Activated gamma-delta T cell treated with anti-CD3 and anti-CD28 coated beads, Interleukin-2, amount 50 U/mL, for 16 hours (primary cell): ENCODE measurements at places on chromosomes 4 and X.

DNA sequence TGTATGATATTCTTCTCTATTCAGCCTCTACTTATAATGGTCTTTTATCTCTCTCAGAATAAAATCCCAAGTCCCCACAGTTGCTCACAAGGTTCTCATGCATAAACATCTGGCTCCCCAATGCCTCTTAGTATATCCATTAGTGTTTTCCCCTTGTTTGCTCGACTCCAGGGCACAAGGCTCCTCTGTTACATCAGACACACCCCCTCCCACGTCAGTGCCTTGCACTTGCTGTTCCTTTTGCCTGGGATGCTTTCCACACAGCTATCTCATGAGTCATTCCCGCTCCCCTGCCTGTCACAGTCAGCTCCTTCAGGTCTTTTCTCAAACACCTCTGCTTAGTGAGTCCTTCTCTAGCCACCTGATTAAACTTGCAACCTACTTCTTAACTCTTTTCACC lies 260.2 kb downstream of the IL1RAPL1 start:
- no peak for DNase-seq

DNA sequence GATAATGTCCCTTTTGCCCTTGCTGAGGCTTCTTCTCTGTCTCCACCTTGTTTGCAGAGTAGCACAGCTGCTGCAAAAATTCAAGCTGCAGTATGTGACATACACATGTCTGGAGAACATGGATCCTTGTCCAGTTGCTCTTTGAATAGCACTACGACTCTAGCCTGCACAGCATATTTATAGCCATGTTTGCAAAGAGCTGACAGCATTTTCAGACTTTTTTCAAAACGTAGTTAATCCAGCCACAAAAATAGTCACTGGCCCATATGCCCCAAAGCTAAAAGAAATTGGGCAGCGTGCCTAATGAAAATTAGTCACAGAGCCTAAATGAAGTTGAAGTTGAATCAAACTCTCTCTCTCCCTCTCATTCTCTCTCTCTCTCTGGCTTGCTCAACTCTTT lies 17.5 kb downstream of the SLC16A2 start:
- no peak for DNase-seq

- no peak for DNase-seq
Measured at GRCh38 chr4:188107931-188108843, 1.2 kb downstream of the TRIML2 start.

DNA sequence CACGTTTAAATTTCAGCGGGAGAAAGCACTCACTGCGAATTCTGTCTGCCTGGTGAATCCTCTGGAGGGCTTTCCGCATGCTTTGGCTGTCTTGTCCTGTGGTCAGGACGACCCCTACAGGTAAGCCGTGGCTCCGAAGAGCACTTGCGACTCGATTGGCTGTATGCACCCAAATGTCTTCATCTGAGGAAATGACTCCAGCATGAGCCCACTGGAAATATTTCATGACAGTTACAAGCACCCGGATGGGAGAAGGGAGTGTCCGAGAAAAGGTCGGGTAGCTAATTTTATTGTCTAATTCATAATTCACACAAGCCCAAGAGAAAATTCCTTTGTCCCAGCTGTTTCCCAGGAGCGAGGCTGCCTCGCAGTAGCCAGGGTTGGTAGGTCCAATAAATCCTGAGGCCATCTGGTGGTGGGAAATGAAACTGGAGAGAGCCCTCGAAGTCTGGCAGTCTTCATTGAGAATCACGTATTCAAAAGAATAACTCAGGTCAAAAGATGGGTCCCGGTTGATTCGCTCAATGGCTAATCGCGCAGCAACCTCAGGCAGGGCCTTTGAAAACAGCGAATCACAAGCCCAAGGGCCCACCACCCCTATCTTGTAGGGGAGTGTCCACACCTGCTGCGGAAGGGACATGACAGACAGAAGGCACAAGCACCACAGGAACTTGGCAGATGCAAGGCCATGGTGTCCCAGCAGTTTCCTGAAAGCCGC lies 6.6 kb downstream of the GUCY2F start:
- DNase-seq, result no peak

GRCh38 chrX:19839770-19840254 lies 47.6 kb downstream of the SH3KBP1 start:
- no peak for DNase-seq

- no peak for DNase-seq
Measured at GRCh38 chr4:127151941-127152340, 480.8 kb upstream of the INTU start.

DNA sequence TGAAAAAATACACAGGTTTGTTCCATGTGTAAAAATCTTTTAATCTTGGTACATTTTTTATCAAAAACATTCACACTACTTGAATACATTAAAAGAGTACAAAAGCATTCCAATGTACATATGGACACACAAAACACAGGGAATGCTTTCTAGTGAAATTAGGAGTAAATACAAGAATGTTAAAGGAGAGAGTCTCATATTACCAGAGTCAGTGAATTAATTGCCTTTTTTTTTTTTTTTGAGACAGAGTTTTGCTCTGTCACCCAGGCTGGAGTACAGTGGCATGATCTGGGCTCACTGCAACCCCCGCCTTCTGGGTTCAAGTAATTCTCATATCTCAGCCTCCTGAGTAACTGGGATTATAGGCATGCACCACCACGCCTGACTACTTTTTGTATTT lies 17.0 kb downstream of the XIAP start:
- DNase-seq, result no peak

GRCh38 chr4:180169966-180170365 lies 2073.2 kb upstream of the TENM3 start:
- no peak for DNase-seq

- DNase-seq, result no peak
Measured at GRCh38 chrX:120781403-120781802, 94.3 kb downstream of the CT47B1 start.

- no peak for DNase-seq
Measured at GRCh38 chr4:85952528-85952927, 407.3 kb downstream of the MAPK10 start.

DNA sequence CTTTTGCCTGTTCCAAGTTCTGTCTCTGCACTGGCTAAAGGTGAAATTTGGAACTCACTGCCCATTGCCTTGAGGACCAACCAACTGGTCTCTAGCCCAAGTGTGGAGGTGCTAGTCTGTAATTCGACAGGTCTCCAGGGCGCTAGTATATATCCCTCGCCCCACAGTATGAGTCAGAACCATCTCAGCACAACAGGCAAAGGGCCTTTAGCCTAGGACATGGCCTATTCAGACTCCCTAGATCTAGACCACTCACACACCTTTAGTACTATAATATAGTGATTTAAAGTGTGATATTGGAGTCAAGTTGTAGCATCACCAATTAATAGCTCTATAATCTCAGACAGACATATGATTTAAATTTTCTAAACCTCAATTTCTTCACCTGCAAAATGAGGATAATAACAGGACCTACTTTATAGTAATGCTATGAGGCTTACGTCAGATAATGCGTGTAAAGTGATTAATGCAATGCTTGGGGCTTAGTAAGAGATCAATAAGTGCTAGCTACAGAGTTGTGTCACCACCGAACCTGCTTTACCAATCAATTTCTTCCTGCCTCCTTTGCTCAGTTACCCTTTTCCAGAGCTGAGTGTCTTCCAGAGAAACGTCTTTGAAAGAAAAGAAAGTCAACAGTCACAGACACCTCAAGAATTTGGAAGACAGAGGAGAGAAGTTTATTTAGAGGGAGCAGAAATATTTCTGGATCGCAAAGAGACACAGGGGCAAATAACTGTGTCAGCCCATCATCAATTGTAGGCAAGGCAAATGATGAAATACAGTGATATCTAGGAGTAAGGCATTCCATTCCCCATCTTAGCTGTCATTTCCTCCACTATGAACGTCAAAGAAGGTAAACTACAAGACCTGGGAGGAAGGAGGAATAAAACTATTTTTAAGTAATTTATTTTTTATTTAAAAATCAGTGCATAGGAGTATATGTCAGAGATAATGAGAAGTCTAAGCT lies 2.3 kb downstream of the NOX1 start:
- DNase-seq, result no peak

DNA sequence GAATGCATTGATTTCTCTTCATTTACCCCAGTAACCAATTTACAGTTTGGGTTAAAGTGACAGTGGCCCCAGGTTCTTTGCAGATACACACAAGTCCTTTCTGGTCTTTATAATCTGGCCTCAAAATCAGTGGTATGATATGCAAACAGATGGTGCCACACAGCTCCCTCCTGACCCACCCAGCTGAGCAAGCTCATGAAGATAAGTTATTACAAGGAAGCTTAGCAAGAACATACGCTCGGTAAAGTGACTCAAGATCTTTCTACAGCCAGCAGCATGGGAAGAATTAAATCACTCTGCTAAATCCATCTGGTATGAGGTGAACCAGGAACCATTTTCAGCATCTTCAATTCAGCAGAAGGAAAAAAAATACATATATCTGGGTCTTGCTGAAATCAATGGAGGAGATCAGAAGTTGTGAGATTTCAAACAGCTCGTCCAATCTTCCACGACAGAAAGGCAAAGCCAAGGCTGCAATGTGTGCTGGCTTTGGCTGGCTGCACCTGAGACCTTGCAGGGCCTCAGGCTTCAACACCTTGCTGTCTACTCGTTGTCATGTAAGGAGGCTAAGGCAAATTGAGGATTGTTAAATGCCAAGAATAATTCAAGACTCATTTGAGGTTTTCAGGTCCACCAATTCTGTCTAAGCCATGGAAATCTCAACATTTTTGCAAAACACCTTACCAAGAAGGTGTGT lies 28.2 kb downstream of the SEL1L3 start:
- DNase-seq, result no peak

DNA sequence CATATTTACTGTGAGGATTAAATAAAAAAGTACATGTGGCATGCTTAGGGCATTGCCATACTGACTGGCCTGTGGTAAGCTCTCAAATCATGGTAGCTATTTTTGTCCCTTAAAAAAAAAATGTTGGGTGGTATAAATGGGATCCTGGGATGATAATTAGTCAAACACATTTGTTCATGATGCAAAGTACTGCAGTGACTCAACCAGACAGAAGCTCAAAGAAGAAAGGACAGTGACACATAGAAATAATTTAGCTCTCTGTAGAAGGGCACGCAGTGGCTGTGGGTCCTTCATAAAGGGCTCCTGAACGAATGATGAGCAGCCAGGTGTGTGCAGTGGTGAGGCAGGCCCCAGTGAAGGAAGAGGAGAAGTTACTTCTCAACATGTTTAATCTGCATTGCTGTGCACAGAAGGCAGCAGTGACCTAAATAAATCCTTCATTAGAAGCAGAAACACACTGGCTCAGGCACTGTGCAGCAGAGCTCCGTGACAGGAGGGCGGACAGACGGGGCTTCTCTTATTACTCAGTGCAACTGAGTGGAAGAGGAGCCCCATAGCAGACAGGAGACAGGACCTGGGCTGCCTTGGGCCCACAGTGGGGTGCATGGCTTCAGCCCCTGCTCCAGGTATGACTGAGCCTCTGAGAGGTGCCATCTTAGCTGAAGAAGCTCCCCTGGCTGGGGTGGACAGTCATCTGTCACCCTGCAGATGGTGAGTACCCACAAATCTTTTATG lies 20.3 kb downstream of the HS3ST1 start:
- DNase-seq, result no peak

GRCh38 chr4:41215155-41215554 lies 813 bp upstream of the APBB2 start:
- no peak for DNase-seq

DNA sequence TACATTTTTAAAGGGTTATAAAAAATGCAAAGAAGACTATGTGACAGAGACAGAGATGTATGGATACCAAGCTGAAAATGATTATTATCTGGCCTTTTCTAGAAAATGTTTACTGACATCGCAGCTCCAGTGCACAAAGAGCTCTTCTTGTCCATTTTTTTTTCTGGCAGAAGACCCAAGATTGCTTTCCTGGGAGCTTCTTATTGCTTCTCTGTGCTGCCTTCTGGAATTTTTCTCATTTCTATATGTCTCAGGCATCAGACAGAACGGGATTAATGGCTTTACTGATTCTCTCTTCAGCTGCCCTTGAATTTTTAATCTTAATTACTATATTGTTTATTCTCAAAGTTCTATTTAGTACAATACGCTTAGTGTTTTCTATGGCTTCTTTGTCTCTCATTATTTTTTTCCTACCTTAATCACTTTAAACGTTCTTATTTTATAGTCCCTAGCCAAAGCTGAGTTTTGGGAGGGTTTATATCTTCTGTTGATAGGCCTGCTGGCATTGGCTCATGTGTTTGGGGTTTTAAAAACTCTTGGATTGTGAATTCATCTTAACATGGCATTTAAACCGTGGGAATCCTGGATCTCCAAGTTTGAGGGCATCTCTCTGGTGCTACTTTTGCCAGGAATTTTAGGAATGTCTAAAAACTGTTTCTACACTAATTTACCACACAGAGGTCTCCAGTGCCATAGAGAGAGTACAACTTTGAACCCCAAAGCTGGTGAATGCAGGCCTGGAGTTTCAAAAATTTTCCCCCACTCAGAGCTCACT lies 138.9 kb upstream of the LNX1 start:
- no peak for DNase-seq

- DNase-seq, result peak; percentile 5
Measured at GRCh38 chr4:77385124-77385969, 220.3 kb upstream of the CXCL13 start.

GRCh38 chr4:18675586-18676525 lies 654.3 kb upstream of the LCORL start:
- no peak for DNase-seq

DNA sequence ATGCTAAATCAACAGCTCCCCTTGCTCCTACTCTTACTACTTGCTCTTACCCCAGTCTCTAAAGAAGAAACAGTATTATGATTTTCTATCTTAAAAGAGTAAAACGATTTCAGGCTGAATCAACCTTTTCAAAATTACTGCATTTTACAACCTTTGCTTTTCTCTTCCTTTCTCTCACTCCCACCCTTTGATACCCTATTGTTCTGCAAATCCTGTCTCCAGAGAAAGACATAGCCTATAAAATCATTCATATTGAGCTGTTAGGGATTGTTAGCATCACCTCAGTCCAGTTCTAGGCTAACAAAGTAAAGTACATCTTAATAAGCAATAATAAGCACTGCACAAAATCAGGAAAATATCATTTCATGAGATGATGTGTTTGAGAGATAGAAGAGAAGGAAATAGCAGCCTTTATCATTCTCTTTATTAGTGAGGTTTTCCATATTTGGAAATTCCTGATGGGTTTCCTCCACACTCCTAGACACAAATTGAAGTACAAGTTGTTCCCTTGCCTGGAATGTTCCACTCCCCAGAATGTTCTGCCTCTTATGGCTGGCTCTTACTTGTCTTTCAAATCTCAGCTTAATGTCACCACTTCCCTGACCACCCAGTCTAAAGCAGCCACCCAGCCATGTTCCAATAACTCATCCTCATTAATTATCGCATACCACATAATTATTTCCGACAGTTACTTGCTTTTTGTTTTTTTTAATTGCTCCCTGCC lies 219.7 kb downstream of the PALLD start:
- no peak for DNase-seq

- no peak for DNase-seq
Measured at GRCh38 chr4:134276476-134276875, 74.9 kb upstream of the PABPC4L start.

DNA sequence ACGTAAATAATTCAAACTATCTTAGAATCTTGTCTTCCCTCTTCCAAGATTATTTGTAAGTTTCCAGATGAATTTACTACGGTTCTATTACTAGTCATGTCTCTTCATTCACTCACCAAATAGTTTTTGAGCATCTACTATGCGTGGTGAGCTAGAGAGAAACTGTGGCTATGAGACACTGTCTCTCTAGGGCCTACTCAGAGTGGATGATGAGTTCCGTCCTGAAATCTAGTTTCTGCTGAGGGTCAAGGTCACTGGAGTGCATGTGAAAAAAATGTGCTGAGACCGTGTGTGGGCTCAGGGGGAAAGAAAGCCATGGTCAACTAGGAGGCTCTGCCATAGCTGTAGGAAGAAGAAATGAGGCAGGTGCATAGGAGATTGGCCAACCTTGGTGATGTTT lies 320.2 kb upstream of the GATB start:
- DNase-seq, result no peak
